ENCODE measurements at places on chromosomes 11 and 22.
A peak's percentile ranks its signal among the peaks of the same experiment; 100 is the strongest.

- H3K36me3 ChIP-seq: peaks cover 13% of the 10 kb centered on the region
- peak overlapping the region; percentile 98 for H3K4me3 ChIP-seq
- H3K27ac ChIP-seq: peak overlapping the region; percentile 98
- H3K4me1 ChIP-seq: peaks cover 18% of the 10 kb centered on the region
- H3K27me3 ChIP-seq: no peaks in the 10 kb centered on the region
These were observed 454 bp upstream of the OTUB1 start for GRCh38 chr11:63985812-63986155.

DNA sequence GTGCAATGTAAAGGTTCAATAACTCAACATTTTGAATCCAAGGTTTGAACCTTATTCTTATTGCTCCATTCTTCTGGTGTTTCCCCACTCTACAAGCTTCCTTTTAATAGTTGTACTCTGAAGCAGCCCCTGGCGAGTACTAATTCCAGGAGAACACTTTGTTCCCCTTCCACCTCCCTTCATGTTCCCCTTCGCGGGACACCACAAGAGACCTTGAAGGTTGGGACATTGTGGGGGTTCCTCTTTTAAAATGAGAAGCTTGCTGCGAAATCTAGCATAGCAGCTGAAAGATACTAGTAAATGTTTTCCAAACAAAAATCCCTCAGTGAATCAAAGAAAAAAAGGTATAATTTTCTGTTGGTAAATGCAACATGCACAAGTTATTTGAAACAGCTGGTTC, 626.3 kb upstream of the LRRC4C start:
- no peaks in the 10 kb centered on the region for H3K4me1 ChIP-seq
- no peak overlapping the region for H3K4me3 ChIP-seq
- no peak for DNase-seq
- no peaks in the 10 kb centered on the region for H3K36me3 ChIP-seq
- no peak overlapping the region for H3K27ac ChIP-seq

GRCh38 chr11:34308049-34308912, 49.5 kb downstream of the ABTB2 start:
- no peaks in the 10 kb centered on the region for H3K4me1 ChIP-seq
- no peak overlapping the region for H3K27ac ChIP-seq
- H3K36me3 ChIP-seq: no peaks in the 10 kb centered on the region
- H3K4me3 ChIP-seq: no peak overlapping the region
- H3K27me3 ChIP-seq: peaks cover 7% of the 10 kb centered on the region

- no peak for DNase-seq
- no peak overlapping the region for H3K27ac ChIP-seq
- H3K36me3 ChIP-seq: peaks cover 2% of the 10 kb centered on the region
These were observed 30.2 kb downstream of the C22orf31 start for GRCh38 chr22:29031227-29032011.

DNA sequence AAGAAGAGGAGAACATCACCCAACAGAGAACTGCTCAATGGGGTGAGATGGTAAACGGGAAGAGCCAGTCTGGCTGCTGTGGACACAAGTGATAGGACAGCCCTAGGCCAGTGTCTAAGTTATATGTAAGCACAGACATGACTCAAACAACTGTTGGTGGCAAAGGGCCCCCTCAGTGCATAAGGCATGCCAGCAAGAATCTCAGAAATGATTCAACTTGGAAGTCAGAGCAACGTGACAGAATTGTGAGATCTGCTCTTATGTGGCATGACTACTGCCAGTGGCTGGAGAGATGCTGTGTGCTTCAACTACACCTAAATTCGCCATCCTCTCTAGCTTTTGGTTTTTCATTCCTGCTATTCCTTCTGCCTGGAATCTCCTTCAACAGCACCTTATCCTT, 7.4 kb downstream of the SLN start:
- H3K4me3 ChIP-seq: no peak overlapping the region
- no peak for DNase-seq
- H3K27me3 ChIP-seq: peaks cover 14% of the 10 kb centered on the region
- H3K27ac ChIP-seq: no peak overlapping the region
- no peaks in the 10 kb centered on the region for H3K36me3 ChIP-seq
- no peaks in the 10 kb centered on the region for H3K4me1 ChIP-seq

GRCh38 chr11:113615098-113615497, 91.0 kb downstream of the TMPRSS5 start:
- H3K4me1 ChIP-seq: no peaks in the 10 kb centered on the region
- no peak overlapping the region for H3K4me3 ChIP-seq
- peaks cover 4% of the 10 kb centered on the region for H3K27me3 ChIP-seq
- no peak for DNase-seq
- H3K36me3 ChIP-seq: peaks cover 3% of the 10 kb centered on the region

DNA sequence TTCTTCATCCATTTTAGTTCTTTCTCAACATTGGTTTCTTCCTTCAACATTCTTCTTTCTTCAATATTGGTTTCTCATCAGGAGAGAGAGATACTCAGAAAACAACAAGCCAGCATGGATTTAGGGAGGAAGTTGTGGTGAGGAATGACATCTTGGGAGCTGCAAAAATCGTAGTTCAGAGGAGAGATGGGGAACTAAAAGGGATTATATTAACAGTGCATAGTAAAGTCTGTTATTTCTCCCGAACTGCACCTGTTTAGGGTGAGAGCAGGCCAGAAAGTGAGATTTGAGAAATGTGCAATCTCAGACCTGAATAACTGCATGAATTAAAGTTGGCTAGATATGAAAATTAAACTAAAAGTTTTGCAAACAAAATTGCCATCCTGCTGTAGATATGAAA, 94.5 kb downstream of the CASP12 start:
- no peak for DNase-seq
- peak overlapping the region; percentile 5 for H3K27ac ChIP-seq
- H3K36me3 ChIP-seq: peaks cover 2% of the 10 kb centered on the region
- H3K27me3 ChIP-seq: no peaks in the 10 kb centered on the region
- peaks cover 12% of the 10 kb centered on the region for H3K4me1 ChIP-seq

- H3K36me3 ChIP-seq: no peaks in the 10 kb centered on the region
- H3K27me3 ChIP-seq: peaks cover 8% of the 10 kb centered on the region
- H3K27ac ChIP-seq: no peak overlapping the region
- no peak overlapping the region for H3K4me3 ChIP-seq
- H3K4me1 ChIP-seq: no peaks in the 10 kb centered on the region
These were observed 115.8 kb upstream of the NARS2 start for GRCh38 chr11:78690352-78690987.

GRCh38 chr11:15500643-15501042, 385.9 kb downstream of the INSC start:
- H3K36me3 ChIP-seq: no peaks in the 10 kb centered on the region
- H3K4me3 ChIP-seq: no peak overlapping the region
- DNase-seq: no peak
- no peaks in the 10 kb centered on the region for H3K27me3 ChIP-seq
- H3K27ac ChIP-seq: no peak overlapping the region

DNA sequence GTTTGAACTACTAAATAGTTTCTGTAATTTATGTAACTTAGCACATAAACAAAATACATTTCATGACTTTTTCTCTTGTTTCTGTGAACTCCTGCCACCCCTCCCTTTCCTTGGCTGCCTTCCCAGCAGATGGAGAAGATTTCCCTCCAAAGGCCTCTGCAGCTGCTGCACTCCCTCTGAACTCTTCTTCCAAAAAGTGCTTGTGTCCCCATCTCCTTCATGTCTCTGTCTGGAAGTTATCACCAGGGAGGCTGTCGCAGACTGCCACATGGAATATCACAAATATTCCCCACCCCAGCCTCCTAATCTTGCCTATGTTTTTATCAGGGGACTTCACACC, 1068.3 kb downstream of the OPCML start:
- H3K27ac ChIP-seq: no peak overlapping the region
- no peaks in the 10 kb centered on the region for H3K4me1 ChIP-seq
- H3K4me3 ChIP-seq: no peak overlapping the region
- DNase-seq: no peak
- no peaks in the 10 kb centered on the region for H3K36me3 ChIP-seq

DNA sequence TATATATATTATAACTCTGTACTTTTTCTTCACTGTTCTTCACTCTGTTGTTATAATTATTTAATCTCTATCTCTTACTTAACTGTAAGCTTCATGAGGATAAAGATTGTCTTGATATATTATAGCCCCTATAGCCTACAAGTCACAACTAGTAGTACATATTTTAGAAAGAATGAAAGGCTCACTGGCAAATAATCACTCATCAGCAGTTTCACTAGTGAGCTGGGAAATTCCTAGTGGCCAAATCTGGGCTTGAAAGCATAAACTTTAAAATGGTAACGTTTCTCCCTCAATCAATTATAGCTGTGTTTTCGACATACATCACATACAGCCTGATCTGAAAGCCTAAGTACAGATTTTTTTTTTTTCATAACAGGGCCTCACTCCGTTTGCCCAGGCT, 42.5 kb downstream of the CTSC start:
- no peak overlapping the region for H3K4me3 ChIP-seq
- DNase-seq: no peak
- no peak overlapping the region for H3K27ac ChIP-seq
- peaks cover 32% of the 10 kb centered on the region for H3K36me3 ChIP-seq
- no peaks in the 10 kb centered on the region for H3K4me1 ChIP-seq

DNA sequence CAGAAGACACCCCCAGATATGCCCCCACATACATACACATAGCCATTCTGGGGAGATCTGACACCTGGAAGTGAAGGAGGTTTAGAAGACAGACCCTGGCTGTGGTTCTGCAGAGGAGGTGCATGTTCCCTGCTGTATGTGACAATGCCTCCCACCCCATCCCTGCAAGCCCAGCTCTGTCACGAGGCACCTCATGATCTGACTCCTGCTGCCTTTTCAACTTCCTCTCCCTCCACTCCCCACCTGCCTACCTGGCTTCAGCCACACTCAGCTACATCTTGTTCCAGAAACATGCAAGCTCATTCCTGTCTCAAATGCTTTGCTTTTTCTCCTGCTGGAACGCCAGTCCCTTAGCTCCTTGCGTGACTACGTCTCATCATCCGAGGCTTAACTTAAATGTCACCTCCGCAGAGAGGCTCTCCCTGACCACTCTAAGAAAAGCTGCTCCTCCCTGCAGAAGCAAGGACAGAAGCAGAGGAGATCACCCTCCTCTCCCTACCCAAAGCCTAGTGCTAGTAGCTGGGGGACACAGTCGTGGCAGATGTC, 114.5 kb downstream of the FEZ1 start:
- no peak overlapping the region for H3K27ac ChIP-seq
- no peaks in the 10 kb centered on the region for H3K4me1 ChIP-seq
- no peak for DNase-seq

DNA sequence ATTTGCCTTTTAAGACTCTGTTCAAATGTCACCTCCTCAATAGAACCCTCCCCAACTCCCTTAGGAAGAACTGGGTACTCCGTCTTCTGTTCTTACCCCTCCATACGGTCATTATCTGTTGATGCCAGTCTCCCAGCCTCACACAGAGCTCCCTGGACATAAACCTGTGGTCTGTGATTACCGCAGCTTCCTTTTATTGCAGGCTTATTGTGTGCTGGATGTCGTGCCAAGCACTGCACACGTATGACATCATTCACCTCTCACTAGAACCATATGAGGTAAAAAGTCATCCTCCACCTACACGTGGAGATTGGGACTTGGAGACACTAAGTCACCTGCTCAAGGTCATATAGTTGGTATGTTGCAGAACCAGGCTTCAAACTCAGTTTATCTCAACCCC, 15.3 kb downstream of the PTPN5 start:
- peaks cover 11% of the 10 kb centered on the region for H3K27me3 ChIP-seq
- H3K27ac ChIP-seq: no peak overlapping the region
- no peak for DNase-seq
- H3K4me1 ChIP-seq: no peaks in the 10 kb centered on the region
- no peak overlapping the region for H3K4me3 ChIP-seq

- peaks cover 13% of the 10 kb centered on the region for H3K4me1 ChIP-seq
- DNase-seq: no peak
- H3K27me3 ChIP-seq: no peaks in the 10 kb centered on the region
- no peaks in the 10 kb centered on the region for H3K36me3 ChIP-seq
- H3K4me3 ChIP-seq: peak overlapping the region; percentile 47
These were observed 2.2 kb upstream of the TOP3B start for GRCh38 chr22:21984793-21985192.

- H3K27ac ChIP-seq: no peak overlapping the region
- no peaks in the 10 kb centered on the region for H3K36me3 ChIP-seq
- no peak for DNase-seq
- H3K4me1 ChIP-seq: no peaks in the 10 kb centered on the region
- H3K27me3 ChIP-seq: no peaks in the 10 kb centered on the region
- no peak overlapping the region for H3K4me3 ChIP-seq
These were observed 173.7 kb downstream of the KIF18A start for GRCh38 chr11:27933992-27934829.

GRCh38 chr22:48244388-48245195, 1482.1 kb downstream of the TBC1D22A start:
- DNase-seq: no peak
- no peak overlapping the region for H3K27ac ChIP-seq
- H3K4me3 ChIP-seq: no peak overlapping the region
- no peaks in the 10 kb centered on the region for H3K4me1 ChIP-seq

DNA sequence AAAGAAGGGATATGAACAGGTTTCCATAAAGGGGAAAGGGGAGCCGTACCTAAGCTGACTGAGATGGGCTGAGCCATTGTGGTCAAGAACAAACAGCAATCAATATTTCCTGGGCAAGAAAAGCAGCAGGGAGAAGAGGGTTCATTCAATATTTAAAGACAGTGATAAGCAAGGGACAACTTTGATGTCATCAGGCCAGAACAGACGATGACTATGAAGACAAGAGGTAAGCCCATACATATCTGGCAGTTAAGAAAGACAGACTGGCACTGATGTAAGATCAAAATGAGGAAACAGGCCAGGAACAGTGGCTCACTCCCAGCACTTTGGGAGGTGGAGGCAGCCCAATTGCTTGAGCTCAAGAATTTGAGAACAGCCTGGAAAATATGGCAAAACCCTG, 2.4 kb downstream of the OR5A2 start:
- H3K4me3 ChIP-seq: no peak overlapping the region
- H3K4me1 ChIP-seq: peaks cover 2% of the 10 kb centered on the region
- no peak for DNase-seq
- H3K36me3 ChIP-seq: no peaks in the 10 kb centered on the region
- H3K27ac ChIP-seq: no peak overlapping the region
- no peaks in the 10 kb centered on the region for H3K27me3 ChIP-seq

DNA sequence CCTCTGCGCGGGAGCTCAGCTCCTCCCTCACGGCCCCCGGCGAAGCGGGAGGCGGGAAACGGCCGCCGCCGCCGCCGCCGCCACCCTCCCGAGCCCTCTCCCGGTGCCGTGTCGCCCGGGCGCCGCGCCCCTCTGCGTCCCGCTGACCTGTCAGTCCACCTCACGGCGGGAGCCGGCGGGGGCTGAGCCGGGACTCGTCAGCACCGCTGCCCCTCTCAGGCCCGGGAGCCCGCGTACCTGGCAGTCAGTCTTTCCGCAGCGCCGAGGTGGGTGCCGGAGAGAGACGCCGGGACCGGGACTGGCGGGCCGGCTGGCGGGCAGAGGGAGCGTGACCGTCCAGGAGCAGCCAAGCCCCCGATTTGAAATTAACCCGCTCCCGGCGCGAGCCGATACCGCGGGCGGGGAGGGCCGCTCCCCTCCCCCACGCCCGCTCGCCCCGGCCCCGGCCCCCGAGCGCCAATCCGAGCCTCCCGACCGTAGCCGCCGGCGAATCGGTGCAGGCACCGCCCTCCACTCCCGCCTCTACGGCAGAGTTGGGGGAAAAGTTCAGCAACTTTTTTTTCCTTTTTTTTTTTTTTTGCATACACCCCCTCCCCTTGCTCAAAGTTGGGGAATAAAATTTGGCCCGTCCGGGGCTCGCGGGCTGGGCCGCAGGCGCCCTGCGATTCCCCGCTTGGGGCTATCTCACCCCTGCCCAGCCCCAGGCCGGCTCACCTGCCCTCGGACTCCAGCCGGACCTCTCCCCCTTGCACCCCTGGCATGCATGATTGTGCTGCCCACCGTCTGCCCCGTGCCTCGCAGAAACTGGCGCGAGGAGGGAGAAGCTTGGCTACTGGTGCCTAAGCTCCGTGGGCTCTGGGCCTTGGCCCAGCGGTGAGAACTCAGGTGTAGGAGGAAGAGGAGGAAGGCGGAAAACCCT, 774 bp upstream of the E2F8 start:
- no peak overlapping the region for H3K27ac ChIP-seq
- peak overlapping the region; percentile 90 for H3K4me3 ChIP-seq
- no peaks in the 10 kb centered on the region for H3K36me3 ChIP-seq
- peaks cover 15% of the 10 kb centered on the region for H3K4me1 ChIP-seq
- peaks cover 20% of the 10 kb centered on the region for H3K27me3 ChIP-seq

Measured in memory B cell (primary cell).